ENCODE measurements at places on chromosomes 2 and 18.

GRCh38 chr2:171327043-171327496 lies 106.7 kb downstream of the METTL8 start:
- DNase-seq = no peak

GRCh38 chr2:60275958-60276357 lies 277.5 kb downstream of the BCL11A start:
- DNase-seq = no peak

DNA sequence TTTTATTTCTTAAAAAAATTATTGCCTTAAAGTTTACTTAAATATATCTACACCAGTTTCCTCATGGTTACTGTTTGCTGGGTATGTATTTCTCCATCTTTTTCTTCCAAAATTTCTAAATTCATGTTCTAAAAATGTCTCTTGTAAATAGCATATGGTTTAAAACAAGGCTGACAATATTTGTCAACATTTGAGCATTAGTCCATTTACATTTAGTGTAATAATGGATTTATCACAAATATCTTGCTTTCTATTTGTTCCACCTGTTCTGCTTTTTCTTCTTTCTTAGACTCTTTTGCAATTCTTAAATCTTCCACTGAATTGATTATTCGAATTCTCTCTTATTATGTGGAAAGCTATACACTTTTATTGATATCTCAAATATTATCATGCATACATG lies 87.7 kb upstream of the SMAD7 start:
- DNase-seq = no peak

DNA sequence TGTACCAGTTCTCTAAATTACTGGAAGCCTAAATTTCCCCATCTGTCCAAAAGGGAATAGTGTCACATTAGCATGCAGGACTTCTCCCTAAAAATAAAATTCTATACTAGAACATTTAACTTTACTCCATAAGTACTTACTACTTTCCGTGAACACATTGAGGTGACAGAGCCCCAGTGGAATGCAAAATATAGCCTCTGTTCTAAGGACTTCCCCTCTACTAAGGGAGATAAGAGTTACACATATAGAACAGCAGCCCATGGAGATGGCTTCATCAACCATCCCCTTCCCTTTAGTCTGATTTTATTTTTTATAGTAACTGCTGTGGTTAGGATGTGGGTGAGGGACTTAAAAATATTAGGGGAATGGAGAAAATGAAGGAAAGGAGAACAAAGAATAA lies 68.9 kb upstream of the STPG4 start:
- DNase-seq = no peak

DNA sequence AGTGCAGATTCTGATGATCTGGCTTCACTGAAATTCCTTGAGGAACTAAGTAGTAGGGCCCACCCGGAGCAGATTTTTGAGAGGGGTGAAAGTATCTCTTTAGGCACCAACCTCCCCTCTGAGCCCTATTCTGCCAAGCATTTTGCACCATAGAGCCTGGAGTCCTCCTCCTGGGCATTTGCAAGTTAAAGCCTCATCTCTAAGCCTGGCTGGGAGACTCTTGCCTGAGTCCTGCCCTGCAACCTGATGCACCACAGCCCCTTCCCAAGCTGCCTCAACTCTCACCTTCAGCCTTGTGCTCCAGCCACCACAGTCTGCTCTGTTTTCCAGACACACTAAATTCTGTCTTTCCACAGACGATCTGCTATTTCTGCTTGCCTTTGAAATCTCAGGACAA lies 79.6 kb upstream of the PKDCC start:
- DNase-seq = no peak

DNA sequence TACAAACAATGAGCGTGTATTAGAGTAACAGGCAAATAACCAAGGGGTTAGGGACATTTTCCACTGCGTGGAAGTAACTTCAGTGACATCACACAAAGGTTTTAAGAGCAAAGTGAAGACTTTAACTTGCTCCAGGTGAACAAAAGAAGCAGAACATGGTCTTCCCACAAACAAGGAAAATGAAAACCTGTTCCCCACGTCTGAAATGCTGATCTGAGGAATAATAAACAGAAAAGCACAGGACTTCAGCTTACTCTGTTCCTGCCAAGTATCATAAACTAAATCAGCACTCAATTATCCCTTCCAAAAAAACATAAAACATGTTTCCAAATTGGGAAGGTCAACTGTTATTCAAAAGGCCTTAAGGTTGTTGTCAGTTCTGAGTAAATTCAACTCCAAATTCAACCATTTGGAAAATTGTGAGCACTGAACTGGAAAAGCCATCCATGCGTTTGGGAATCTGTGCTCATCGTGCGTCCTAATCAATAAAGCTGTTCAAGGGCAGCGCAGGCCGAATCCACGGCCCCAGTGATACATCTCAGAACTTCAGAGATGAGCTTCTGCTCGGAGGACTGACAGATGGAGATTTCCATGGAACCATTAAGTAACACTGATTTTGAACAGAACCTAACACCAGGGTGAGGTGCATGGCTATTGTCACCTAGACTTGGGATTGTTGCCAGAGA lies 7.7 kb upstream of the SNTG2 start:
- no peak for DNase-seq

GRCh38 chr2:242035858-242036652 lies 166.5 kb downstream of the RTP5 start:
- DNase-seq = no peak

Measured in HTR-8/SVneo (cell line).